Hematopoietic multipotent progenitor cell treated with erythropoietin and hydrocortisone succinate and interleukin-3 and kit ligand, for 6 days (in vitro differentiated cells): ENCODE measurements at places on chromosomes 11 and 22.

DNA sequence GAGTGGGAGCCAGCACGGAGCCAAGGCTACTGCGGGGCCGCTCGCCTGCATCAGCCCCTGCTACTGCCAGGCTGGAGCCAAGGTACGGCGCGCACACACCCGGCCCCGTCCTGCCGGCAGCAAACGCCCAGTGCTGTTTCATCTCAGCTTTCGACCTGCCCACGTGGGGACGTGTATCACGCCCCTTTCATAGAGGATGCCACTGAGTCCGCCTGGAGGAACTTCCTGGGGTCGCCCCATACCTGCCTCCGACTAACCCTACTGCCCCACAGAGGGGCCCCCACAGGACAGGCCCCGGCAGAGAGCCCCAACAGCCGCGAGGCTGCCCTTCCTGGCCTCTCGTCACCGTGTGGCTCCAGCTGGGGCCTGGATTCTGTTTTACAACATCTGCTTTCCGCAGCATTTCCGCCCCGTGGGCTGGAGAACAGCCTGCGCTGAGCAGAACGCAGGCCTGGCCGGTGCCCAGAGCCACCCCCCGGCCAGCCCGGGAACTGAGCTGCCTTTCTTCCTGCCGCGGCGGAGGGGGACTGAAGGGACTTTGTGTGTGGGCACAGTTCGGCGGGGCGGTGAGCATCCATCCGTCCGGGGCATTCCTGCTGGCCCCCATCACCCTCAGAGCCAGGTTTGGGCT is 22.9 kb upstream of the ARHGAP8 start:
- peak; percentile 57 for DNase-seq

DNA sequence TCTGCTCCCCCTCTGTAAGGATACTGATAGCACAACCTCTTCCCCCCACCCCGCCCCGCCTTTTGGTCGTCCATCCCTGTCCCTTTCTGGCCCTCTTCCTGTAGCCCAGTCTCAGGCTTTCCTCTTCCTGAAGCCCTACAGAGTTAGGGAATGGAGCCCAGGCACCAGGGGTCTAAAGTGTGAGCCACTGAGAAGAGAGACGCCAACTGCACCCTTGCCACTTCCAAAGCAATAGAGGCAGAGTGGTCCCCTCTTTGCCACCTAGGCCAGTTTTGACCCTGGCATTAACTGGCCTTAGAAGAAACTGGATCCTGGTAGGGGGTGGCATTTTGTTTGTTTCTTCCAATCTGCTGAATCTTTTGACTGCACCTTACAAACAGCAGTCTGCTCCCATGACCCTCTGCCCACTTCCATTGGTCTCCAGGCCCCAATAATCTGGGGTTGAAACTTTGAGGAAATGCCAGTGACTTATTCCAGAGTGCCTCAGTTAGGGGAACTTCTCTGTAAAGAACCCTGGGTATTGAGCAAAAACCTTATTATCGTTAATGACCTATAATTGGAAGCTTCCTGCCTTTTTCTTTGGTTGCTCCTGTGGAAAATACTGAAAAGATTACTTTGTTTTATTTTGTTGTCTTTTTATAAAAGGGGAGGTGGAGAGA is 9.7 kb upstream of the GRK2 start:
- DNase-seq = no peak

DNA sequence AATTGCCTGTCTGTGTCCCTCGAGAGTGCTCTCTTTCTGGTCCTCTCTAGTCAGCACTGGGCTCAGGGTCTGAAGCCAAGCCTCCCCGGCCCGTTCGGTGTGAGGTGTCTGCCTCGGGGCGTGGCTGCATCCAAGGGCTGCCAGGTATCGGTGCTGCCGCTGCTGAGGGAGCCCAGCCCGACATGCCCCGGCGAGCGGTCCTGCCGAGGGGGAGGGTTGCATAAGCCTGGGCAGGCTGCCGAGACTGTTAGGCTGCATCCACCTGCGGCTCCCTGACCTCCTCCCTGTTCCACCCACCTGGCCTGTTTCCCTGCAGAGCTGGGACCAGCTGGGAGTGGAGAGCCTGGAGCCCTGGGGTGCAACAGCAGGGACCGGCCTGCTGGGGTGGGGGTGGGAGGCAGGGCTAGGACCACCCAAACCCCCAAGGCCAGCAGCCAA is 6.3 kb downstream of the OVOL1 start:
- no peak for DNase-seq

DNA sequence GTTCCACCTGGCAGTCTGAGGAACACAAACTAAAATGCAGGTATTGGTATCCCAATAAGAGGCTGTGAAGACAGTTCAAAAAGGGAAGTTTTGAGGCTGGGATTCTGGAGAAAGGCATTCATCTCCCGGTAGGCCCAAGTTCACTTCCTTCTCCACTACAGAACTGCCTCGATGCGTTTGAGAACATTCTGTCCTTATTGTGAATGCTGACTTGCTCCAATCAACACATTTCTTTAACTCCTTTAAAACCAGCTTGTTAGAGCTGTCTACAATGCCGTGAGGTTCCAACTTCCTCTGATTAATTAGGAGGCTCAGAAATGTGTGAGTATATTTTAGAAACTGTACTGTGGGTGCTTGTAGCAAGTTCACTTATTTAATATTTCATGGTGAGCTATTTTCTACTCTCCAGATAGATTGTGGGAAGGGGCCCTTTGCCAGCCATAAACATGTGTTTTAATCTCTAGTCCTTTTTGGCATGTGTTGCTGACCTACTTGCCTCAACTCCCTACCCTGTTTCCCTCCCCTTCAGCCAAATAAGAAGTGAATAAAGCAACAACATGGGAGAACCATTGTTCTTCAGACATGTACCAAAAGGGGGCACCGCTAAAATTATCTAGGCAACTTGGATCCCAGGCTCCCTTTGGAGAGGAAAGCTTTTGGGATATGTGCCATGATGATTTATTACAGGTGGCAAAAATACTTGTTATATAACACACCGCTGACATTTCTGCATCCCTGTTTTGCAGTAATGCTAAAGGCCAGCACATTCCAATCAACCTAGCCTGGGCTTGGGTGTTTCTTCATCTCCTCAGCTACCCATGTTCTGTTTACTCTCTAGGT is 245.6 kb downstream of the BLID start:
- no peak for DNase-seq

- no peak for DNase-seq
These were observed 2.1 kb downstream of the SSTR3 start for GRCh38 chr22:37210041-37210803.

- DNase-seq = peak; percentile 22
These were observed 44.2 kb downstream of the CCDC81 start for GRCh38 chr11:86418917-86419316.

DNA sequence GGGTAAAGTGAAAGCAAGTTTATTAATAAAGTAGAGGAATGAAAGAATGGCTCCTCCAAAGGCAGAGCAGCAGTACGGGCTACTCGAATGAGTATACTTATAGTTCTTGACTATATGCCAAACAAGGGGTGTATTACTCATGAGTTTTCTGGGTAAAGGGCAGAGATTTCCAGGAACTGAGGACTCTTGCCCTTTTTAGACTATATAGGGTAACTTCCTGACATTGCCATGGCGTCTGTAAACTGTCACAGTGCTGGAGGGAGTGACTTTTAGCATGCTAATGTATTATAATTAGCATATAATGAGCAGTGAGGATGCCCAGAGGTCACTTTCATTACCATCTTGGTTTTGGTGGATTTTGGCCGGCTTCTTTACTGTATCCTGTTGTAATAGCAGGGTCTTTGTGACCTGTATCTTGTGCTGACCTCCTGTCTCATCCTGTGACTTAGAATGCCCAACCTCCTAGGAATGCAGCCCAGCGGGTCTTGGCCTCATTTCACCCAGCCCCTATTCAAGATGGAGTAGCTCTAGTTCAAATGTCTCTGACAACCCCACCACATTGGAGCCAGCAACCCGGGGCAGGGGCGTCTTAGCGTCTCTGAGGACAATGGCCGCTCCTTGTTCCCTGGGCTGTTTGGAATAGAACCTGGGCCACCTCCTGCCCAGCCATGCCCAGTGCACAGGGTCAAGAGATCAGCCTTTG is 34.9 kb upstream of the CD82 start:
- DNase-seq = peak; percentile 97

DNA sequence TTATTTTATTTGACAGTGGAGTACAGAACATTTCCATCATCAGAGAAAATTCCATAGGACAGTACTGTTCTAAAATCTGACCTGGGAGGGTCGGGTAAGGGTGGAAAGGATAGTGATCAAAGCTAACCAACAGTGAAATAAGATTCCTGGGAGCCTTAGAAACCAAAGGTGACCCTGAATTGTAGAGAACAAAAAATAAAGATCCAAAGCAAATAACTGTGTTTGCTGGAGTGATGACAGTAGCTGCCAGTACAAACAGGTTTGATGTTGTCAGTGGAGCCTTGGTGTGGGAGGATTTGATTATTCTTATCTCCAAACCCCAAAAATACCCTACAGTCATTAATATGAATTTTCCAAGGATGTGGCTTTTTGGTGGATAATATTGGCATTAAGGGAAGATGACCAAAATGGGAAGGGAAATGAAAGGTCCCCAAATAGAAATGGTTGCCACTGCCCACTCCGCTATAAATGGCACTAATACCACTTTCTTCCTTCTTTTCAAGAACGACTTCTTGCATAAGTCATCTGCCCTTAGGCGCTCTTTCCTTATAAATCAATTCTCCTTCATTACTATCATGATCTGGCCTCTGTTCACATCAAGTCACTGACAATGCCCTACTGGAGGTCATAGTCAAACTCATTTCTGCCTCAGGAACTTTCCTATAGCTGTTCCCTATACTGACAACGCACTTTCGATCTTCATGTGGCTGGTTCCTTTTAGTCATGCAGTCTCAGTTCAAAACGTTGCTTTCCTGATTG is 44.4 kb downstream of the EHF start:
- DNase-seq = no peak

GRCh38 chr22:28718044-28718443 is 23.6 kb downstream of the CHEK2 start:
- DNase-seq = no peak

GRCh38 chr11:65532388-65533064 is 7.6 kb downstream of the SCYL1 start:
- DNase-seq = no peak

DNA sequence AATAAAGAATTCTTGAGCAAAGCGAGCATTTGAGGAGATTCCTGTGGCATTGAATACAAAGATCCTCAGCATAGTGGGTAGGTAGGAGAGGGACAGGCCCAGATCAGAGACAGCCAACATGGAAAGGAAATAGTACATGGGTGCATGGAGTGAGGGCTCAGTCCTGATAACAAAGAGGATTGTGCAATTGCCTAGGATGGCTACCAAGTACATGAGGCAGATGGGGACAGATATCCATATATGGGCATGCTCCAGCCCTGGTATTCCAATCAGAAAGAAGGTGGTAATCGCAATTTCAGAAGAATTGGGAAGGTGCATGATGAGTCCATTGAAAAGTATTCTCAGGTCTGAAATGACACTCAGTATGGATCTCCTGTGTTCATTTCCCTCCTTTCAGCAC is 8.6 kb downstream of the OR51T1 start:
- peak; percentile 4 for DNase-seq

DNA sequence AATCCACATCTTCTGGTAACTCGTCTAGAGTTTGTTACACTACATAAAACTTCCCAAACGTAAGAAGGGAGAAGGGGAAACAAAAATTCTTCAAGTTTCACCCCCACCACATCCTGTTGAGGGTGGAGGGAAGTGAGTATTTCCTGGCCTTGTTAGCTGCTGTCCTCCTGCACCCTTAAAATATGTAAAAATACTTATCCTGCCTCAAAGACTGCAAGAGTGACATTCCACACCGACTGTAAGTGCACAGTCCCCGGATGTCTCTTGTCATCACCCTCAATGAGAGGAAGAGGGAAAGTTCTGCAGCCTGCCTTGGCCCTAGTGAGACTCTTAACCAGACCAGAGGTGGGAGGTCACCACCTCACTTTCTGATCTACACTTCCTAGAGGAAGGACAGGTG is 3.3 kb downstream of the TMEM121B start:
- DNase-seq = no peak

DNA sequence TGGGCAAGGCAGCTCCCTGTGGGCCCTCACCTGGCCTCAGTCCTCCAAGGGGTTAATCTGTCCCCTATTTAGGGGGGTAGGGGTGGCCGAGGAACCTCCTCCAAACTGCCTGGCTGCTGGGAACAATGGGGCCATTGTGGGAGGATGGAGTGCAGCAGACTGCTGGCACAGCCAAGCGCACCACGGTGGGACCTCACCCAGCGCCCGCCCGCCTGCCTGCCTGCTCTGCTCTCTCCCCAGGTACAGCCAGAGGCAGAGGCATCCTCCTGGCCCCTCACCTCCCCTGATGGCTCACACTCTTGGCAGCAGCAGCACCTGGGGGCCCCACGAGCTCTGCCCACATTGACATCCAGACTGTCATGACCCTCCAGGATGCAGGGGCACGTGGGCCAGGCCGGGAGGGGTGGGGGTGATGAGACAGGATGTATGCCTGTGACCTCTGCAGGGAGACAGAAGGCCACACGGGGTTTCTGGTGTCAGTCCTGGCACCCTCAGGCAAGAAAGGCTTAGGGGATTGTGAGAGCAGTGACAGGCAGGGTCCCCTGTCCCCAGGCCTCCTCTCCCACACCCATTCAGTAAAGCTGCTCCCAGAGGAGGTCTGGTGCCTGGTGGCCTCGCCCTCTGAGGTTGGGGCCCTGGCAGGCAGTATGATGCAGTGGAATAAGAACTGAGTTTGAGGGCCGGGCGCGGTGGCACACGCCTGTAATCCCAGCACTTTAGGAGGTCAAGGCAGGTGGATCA is 11.4 kb downstream of the BCL9L start:
- DNase-seq = no peak

DNA sequence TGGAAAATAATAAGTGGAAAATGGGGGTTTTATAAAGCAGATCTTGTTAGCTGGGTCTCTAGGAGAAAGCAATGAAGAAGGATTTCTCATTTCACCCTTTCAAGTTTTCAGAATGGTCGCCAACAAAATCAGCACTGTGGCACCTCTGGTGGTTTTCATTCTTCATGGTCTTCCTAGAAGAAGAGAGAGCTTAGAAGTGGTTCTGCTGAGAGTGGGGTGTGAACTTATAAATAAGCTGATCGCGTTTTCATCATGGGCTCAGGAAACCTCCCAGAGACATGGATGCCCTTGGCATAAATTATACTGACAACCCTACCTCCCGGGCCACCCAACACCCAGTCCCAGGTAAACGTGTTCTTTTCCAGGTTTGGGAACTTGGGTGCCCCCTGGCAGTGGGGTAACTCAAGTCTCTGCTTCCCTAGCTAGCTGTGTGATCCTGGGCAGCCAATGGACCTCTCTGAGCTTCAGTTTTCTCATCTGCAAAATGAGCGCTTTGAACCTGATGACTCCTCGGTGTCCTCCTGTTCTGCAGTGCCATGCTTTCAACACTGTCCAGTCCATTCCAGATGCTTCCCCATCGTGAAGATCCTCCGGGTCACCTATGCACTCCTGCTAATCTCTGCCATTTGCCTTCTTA is 72.6 kb upstream of the GRAMD1B start:
- DNase-seq = no peak

GRCh38 chr11:69834251-69834650 is 15.0 kb upstream of the FGF3 start:
- no peak for DNase-seq

- DNase-seq = no peak
These were observed 86.5 kb upstream of the GALNT18 start for GRCh38 chr11:11708256-11708655.

DNA sequence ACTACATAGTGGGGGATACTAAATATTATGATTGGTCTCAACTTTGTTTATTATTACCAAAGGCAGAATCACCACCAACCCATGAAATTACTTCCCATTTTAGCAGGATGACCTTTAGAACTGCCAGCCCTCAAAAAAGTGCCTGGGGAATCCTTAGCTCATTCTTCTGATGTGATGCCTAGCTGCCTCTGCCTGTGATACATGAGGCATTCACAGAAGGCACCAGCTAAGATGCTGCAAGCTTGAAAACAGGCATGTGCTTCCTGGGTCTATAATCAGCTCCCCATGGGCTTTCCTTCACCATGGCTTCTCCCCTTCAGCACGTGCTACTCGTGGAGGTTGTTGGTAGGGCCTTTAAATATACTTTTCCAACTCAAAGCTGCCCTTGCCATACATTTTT is 50.4 kb upstream of the ARHGAP20 start:
- DNase-seq = no peak
